ENCODE measurements at places on chromosomes 3 and 15.

DNA sequence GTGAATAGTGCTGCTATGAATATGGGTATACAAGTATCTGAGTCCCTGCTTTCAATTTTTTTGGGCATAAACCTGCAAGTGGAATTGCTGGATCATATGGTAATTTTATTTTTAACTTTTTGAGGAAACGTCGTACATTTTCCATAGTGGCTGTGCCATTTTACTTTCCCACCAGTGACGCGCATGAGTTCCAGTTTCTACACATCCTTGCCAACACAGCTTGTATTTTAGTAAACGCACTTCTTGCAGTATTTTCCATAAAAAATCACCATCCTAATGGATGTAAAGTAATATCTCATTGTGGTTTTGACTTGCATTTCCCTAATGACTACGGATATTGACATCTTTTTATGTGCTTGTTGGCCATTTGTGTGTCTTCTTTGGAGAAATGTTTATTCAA lies 105.0 kb downstream of the NFKBIZ start:
- DNase-seq, result no peak

- DNase-seq, result no peak
Observed at GRCh38 chr3:138781012-138781470, 53.7 kb downstream of the PIK3CB start.

GRCh38 chr15:39491886-39492490 lies 88.9 kb upstream of the THBS1 start:
- no peak for DNase-seq

GRCh38 chr3:94071713-94072284 lies 8.9 kb downstream of the NSUN3 start:
- DNase-seq, result no peak

- no peak for DNase-seq
Observed at GRCh38 chr3:160038862-160039562, 50.4 kb downstream of the IL12A start.

DNA sequence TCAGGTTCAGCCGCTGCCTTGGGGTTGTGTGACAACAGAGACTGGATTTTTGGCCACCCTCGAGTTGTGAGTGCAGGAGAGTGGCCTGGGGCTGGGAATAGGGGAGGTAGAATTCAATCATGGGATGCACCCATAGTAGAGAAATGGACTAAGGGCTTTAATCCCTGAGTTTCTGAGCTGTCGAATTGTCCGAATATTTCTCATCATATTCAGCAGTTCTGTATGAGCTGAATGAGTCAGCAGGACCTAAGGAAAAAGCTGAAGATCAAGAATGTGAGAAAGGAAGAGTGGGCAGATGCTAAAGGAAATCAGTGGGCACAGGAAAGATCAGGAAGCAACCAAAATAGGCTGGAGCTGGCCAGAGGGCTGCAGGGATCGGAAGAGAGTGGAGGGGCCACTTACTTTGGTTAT lies 44.4 kb upstream of the SACM1L start:
- peak; percentile 85 for DNase-seq

DNA sequence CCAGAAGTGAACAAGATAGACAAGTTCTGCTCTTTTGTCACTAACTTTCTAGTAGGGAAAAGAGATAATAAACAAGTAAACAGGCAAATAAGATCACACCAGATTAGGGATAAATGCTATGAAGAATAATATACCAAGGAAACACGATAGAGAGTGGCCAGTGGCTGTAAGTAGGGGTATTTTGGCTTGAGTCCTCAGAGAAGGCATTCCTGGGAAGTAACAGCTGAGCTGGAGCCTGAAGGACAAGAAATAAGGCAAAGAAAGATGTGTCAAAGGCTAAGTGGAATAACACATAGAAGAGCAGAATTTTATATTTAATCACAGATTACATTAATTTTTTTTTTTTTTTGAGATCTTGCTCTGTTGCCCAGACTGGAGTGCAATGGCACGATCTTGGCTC lies 366.2 kb downstream of the ZIC1 start:
- no peak for DNase-seq

DNA sequence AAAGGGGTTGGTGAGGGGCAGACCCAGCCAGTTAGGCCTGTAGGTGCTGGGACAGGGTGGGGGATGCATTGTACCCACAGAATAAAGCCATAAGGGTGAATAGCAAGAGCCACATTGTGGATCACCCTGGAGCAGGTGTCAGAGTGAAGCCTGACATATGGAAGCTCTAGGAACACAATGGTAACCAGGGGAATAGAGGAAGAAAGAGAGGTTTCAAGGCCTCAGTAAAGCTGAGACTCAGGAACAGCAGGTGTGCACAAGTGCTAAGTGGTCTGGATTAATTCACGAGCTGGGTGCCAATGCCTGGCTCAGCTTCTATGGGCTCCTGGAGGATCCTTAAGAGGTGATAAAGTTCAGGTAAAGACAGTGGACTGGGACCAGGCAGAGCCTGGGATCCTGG lies 323.7 kb upstream of the CTNNB1 start:
- no peak for DNase-seq

DNA sequence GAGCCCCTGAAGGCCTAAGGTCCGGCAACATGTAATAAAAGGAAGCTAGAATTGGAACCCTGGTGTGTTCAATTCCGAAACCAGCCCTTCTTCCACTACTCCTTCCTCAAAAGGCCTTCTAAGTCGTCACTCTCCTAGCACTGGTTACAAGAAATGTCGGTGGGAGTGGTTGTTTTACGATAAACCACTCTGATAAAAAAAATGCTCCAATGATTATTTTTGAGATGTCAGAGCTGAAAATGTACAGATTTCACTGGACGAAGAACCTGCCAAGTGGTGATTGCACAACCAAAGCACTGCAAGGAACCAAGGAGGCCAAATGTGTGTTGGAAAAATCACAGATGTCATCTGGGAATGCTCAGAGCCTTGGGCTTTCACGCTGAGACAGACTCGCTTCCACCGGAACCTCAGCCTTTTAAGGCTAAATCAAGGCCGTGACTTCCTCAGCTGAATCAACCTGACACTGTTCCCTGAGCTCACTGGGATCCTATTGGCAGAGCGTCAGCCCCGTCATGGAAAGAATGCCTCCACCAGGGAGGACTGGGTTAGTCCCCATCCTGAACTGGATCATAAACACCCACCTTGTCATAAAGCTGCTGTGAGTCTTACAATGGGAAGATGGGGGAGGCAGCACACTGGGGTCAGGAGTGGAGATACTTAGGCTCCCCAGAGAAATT lies 108.1 kb upstream of the THBS1 start:
- peak; percentile 94 for DNase-seq

DNA sequence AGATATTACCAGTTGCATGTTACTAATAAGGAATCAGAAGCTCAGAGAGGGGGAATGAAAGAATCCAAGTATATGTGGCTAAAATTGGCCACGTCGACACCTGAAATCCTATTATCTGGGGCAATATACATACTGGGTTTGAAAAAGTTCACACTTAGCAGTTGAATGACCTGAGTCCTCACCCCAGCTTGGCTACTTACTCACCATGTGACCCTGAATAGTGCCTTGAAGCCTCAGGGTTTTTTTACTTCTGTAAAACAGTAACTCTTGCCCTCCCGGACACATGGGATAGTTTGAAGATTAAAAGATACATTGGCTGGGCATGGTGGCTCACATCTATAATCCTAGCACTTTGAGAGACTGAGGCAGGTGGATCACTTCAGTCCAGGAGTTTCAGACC lies 342.2 kb upstream of the TPRG1 start:
- no peak for DNase-seq

- DNase-seq, result no peak
Observed at GRCh38 chr3:39448506-39449233, 18.8 kb upstream of the MOBP start.

GRCh38 chr3:44074181-44074580 lies 167.5 kb upstream of the TOPAZ1 start:
- DNase-seq, result no peak

- no peak for DNase-seq
Observed at GRCh38 chr3:44762690-44763089, 1.1 kb downstream of the KIF15 start.

GRCh38 chr15:63362196-63362595 lies 19.4 kb downstream of the CA12 start:
- no peak for DNase-seq

- DNase-seq, result no peak
Observed at GRCh38 chr3:161372321-161373260, 1.3 kb upstream of the SPTSSB start.

DNA sequence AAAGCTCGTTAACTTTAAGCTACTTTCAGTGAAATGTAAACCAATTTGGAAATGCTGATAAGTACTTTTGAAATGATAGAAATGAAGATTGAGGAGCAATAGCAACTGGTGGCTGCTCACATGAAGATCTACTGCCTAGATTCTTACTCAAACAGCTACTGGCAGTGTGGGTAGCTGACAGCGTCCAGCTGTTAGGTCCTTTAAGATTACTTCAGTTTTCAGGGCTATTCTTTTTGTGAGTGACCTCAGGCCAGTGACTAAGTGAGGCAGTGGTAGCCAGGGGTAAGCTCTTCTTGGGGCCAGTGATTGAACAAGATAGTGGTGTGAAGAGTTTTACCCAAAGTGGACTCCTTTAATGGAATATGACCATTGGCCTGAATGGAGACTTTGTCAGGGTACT lies 41.3 kb downstream of the NECTIN3 start:
- DNase-seq, result no peak

DNA sequence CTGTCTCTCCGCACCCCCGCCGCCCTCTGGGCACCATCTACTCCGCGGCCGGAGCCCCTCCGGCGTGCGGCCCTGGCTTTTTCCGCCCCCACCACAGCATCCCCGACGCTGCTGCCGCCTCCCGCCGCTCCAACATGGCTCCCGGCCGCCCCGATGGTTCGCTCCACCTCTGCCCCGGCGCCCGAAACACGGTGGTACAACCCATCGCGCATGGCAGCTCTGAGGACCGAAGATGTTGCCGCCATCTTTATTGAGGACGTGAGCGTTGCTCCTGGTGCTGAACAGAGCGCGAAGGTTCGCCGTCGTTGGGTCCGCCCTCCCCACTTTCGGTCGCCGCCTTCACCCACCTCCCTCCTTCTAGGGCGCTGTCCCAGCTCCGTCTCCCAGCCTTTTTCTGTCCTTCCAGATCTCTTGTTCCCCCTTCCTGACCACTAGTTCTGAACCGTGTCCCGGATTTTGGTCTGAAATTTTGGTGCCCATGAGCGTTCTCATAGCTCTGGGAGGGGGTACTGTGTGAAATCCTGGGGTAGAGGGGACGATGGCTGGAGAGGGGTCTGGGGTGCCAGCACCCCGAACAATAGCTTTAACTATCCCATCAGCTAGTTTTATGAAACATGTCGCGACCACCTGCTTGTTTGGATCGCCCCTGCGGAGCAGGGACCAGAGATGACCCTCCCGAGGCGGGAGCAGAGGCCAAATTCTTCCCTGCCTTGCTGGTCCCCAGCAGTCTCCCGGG lies at the start of gene CELSR3:
Gene CELSR3, minus strand, starts transcription at position 134 of the 736 bp plus-strand sequence. CDS start 252 bp downstream, outside the sequence.
- peak; percentile 84 for DNase-seq

DNA sequence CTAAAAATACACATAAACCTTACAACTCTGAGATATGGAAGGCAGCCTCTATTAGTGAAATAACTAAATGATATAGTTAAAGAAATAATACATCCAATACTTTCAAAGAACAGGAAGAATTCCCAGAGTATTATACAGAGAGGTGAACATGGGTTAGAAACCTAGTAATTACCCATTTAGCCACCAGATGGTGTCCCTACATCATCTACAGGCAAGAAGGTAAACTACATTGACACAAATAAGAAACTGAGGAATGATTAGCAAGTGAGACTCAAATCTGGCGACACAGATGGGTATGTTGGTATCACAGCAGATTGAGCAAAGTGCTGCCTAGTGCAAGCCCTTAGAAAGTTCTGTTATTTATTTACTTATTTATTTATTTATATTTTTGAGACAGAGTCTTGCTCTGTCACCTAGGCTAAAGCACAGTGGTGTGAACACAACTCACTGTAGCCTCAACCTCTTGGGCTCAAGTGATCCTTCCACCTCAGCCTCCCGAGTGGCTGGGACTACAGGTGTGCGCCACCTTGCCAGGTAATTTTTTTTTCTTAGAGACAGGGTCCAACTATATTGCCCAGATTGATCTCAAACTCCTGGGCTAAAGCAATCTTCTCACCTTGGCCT lies 28.2 kb downstream of the NEK4 start:
- DNase-seq, result peak; percentile 23

- DNase-seq, result no peak
Observed at GRCh38 chr3:82558081-82558480, 796.6 kb upstream of the GBE1 start.

DNA sequence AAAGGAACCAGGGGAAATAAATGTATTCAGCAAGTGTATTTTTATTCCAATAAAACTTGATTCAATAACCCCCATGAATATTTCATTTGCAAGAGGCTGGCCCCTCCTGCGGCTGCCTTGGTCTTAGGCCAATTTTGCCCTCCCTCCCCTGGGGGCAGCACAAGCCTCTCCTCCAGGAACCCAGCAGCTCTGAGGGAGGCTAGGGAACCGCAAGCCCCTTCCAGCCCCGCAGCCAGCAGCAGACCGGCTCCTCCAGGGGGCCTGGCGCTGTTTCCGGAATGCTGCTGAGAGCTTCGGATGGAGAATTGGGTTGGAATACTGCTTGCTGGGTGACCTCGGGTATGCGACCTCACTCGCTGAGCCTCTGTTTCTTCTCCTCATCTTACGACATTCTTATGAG lies 150.1 kb downstream of the RAB11A start:
- DNase-seq, result no peak

DNA sequence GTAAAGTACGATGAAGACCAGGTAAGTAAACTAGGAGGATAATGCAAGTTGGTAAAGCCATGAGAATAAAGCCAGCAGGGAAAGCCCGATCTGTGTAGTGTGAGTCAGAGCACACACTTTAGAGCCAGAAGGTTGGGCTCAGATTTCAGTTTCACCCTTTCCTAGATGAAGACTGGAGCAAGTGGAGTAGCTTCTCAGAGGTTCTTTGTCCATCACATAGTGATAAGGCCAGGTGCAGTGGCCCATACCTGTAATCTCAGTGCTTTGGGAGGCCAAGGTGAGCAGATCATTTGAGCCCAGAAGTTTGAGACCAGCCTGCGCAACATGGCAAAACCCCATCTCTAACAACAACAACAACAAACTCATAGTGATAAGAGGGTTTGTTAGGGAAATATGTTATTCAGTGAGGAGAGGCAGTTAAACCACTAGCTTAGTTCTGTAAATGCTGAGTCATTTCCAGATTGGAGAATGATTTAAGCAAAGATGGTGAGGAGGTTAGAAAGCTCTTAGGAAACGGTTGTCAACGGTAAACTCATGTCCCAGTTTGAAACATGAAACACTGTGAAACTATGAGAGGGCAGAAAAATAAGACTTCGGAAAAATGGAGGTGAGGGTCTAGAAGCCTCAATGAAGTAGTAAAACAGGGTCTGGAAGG lies 39.0 kb downstream of the IL12A start:
- peak; percentile 57 for DNase-seq

DNA sequence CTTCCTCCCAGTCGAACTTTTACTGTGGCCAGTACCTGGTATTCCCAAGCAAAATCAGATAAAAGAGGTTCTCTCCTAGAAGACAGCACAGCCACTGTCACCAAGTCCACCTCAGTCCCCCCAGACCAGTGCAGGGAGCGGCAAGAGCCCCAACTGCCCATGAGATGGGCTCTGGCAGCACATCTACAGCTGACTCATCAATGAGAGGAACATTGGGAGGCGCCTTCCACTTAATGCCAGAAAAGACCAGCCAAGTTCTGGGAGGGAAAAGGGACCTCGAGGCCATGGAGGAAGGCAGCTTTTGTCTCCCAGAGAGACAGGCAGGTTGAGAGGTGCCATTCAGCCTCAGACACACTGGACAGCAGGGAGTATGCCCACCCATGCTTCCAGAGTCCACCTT lies 28.2 kb downstream of the POC1A start:
- no peak for DNase-seq
